Mesenteric fat pad (tissue), 1 donor: ENCODE measurements at places on chromosomes 12 and 14. TPM values are rescaled to one million over a fixed set of nuclear protein-coding genes. Genes with fewer than 3 reads are reported as not detected.

- DNase-seq: no peak
These were observed 28.8 kb downstream of the SENP1 start for GRCh38 chr12:48077111-48077510.

VASH1 gene
- total RNA-seq: 12.9 TPM

TSPAN9 gene
- total RNA-seq: 36.9 TPM

PRB4 gene
- not detected for total RNA-seq

GRCh38 chr12:83613586-83614110, 926.9 kb downstream of the TMTC2 start:
- no peak for DNase-seq

DNA sequence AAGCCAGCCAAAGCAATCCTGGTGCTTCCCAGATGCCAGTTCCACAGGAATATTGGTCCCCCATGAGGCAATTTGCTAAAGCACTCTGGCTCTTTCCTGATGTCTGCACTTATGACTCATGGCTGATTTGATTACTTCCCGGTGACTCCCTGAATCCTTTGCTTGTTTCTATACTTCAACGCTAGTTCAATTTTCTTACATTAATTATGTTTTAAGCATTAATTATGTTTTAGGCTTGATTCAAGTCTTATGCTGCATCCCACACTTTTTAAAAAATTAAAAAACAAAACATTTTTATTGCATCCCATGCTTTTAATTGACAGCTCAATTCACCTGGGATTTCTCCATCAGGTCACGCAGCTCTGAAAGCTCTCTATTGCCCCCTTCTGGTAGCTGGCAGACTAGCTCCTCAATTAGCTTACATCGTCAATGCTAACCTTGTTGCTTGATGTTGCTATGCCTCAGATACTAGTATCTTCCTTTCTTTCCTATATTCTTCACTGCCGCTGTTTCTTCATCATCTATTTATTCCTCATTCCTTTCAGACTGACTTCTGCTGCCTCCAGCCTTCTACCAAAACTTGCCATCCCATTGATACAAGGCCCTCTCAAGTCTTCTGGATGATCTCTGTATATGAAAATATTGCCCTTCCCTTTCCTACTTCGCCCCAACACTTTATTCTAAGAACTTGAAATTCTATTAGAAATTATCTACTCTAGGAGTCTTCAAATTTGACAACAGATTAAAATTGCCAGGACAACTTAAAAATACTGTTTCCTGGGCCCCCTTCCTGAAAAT, 32.0 kb downstream of the TSHR start:
- no peak for DNase-seq

KERA gene
- total RNA-seq: not detected

DNA sequence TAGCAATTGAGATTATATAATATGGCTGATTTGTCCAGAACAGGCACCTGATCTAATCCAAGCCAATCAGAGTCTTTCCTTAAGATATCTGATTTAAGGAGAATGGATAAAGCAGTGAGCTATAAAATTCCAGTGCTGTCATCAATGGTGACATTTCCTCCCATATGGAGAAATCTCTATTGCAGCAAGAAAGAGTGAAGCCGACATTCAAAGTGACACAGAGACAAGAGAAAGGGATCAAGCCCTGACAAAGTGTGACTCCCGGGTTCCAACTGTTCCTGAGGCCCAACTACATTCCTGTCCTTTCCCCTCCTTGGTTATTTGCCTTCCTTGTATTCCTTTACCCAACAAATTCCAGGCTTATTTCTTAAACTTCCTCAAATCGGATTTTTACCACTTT, 430.0 kb upstream of the SOX5 start:
- DNase-seq: no peak

PTCSC3 gene
- not detected for total RNA-seq

RNASE7 gene
- total RNA-seq: 0.39 TPM

- no peak for DNase-seq
These were observed 145.7 kb upstream of the LMNTD1 start for GRCh38 chr12:25698772-25699171.

GRCh38 chr12:131683266-131684014, 27.4 kb upstream of the SFSWAP start:
- peak; percentile 84 for DNase-seq

DNA sequence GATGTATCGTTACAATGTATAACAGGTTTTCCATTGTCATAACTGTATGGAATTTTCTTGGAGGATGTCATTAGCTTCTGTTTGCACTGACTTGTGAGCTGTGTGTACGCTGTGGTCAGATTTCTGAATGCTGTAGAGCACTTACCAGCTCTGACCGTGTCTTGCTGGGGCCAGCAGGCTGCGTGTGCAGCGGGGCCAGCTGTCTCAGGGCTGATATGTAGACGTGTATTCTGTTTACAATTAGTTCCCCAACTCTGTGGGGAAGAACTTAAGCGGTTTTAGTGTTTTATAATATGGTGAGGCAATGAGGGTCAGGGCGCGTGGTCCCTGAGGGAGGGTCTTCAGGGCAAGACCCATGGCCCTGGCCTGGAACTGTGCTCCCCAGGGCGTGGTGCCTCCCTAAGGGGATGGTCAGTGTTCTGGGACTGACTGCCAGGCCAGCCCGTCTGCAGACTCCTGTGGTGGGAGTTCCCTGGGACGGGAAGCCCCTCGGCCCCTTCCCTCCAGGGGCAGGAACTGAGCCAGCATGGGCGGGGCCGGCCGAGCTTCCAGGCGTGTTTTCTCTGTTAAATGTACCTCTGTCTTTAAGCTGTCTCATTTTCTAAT, 18.7 kb downstream of the XRCC3 start:
- DNase-seq: no peak

GRCh38 chr14:77808250-77808649, 8.3 kb downstream of the ADCK1 start:
- DNase-seq: no peak
